Islet precursor cell (in vitro differentiated cells): ENCODE measurements at places on chromosomes 2 and 18.

DNA sequence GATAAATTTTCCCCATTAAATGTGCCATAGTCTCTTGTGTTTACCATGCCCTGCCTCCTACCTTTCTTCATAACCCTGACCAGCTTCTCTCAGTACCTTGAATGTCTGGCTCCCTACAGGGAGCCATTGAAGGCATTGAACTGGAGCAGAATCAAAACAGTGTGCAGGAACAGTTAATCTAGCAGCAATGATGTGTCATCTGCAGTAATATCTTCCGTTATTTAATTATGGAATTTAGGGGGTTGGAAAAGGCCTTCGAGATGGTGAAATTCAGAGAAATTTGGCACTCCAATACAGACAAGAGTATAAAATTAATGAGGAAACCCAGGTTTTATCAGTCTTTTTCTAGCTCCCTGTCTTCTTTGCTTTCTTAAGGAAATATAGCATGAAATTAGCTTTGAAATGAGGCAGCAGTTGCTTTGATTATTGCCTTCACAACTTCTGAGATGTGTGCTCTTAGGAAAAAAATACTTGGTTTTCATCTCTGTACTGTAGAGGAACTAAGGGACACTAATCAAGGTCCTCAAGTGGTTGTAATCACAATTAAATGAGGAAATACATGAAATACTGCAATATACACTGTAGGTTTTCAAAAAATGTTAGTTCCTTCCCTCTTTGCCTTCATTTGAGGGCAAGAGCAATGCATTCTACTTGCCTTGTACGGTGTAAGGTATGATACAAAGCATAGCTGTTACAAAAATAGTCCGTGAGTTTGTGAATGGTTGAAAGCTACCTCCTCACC, 369.1 kb downstream of the SETBP1 start:
- no peak for DNase-seq

DNA sequence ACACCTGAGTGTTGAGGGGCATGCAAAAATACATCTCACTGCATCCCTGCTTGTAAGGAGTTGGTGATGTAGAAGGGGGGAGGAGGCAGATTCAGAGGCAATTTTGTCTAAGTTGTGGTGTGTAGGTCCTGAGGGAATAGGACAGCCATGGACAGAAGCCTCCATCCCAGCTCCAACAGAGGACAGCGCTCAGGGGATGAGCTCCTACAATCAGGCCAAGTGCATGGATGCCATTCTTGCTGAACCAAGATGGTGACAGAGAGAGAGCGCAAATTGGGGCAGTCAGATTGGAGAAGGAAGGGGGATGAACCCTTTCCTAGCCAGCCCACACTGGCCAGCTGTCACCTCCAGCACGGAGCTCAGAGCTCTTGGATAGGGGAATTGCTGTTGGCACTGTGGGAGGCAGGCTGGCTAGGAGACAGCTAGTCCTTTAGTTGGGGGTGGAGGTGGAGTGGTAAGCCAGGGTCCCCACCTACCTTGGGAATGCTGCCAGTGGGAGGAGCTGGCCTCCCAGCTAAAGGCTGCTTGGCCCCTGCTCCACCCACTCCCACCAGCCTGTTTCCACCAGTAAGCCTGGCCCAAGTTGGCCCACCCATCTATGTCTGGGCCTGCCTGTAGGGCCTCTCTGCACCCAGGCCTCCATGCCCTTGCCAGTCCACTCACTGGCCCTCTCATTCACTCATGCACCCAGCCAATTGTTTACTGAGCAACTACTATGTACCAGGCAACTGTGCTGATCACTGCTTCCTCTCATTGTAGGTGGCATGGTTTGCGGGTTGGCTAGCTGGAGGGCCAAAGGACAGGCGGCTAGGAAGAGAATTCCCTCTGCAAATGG, 2.5 kb upstream of the PER2 start:
- DNase-seq, result no peak

DNA sequence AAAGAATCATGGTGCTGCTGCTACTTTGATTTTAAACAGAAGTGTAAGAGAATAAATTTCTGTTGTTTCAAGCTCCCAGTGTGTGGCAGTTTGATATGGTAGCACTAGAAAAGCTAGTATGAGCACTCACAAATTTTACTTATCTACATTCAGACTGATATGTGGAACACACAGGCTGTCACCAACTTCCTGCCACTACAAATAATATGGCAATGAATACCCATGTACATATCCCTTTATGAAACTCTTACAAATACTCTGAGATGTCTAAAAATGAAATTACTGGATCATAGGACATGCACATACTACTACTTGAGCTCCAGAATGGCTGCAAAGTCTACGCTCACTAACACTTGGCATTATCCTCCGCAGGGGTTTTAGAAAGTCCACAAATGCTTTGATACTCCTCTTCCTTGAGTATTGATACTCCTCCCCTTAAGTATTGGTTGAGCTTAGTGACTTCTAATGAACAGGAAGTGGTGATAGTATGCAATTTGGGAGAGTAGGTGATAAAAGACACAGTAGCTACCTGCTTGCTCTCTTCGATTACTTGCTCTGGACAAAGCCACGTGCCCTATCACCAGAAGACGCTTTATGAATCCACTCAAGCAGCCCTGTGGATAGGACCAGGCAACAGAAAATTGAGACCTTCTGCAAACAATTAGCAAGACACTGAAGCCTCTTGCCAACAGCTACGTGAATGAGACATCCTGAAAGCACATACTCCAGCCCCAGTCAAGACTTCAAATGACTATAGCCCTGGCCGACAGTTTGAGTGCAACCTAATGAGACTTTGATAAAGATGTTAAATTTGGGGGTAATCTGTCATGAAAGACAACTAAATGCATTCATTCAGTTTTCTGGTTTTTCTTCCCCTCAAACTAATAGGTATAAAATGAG, 35.4 kb downstream of the FBXO11 start:
- no peak for DNase-seq

DNA sequence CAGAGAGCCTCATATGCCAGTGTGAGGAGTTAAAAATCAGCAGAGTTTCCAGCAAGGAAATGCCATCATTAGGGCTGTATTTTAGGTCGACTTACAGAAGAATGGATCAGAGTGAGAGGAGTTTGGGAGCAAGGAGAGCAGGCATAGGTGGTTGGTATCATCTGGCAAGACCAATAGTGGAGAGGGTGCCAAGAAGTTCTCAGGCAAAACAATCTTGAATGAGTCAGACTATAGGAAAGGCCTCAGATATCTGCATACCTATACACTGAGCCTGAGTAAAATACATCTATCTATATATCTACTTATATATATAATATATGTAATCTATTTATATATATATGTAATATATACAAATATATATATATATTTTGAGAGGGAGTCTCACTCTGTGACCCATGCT, 57.3 kb downstream of the TMEFF2 start:
- no peak for DNase-seq

GRCh38 chr2:26720322-26721114, 28.0 kb downstream of the KCNK3 start:
- DNase-seq, result peak; percentile 67

- DNase-seq, result no peak
Observed at GRCh38 chr2:134181219-134181618, 72.7 kb upstream of the MGAT5 start.

DNA sequence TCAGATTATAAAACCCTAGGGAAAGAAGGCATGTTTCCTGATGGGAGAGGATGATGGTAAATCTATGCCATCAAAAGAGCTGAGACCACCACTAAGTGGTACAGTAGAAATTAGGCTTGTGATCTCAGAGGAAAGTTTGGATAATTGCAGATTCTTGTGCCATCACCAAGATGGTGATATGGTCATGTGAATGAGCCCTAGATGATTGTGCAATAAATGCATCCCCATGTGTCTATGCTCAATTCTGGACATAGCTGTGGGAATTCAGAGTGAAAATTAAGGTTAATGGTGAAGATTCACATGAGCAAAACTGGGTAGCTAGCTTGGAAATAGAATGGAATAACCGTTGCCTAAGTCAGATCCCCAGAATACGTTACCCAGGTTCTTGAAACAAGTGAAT, 496.1 kb upstream of the FSIP2 start:
- no peak for DNase-seq

GRCh38 chr2:171553858-171554257, 31.6 kb downstream of the CYBRD1 start:
- DNase-seq, result no peak

DNA sequence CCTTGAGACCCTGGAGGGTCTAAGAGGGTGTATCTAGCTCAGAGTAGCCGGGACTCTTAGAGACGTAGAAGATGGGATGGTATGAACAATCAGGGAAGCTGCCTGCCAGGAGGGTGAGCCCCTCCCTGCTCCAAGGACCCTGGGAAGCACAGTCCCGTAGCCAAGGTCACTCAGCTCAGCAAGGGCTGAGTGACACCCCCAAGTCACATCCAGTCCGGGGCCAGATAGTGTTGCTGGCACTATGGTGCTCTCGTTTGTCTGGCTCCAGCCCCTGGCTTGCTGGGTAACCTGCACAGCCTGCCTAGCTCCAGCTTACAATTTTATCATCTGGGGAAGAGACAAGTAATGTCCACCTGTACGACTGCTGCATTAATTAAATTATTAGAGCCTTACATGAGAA, 22.3 kb downstream of the REEP1 start:
- DNase-seq, result no peak

- no peak for DNase-seq
Observed at GRCh38 chr2:36337354-36337753, 18.2 kb upstream of the CRIM1 start.

DNA sequence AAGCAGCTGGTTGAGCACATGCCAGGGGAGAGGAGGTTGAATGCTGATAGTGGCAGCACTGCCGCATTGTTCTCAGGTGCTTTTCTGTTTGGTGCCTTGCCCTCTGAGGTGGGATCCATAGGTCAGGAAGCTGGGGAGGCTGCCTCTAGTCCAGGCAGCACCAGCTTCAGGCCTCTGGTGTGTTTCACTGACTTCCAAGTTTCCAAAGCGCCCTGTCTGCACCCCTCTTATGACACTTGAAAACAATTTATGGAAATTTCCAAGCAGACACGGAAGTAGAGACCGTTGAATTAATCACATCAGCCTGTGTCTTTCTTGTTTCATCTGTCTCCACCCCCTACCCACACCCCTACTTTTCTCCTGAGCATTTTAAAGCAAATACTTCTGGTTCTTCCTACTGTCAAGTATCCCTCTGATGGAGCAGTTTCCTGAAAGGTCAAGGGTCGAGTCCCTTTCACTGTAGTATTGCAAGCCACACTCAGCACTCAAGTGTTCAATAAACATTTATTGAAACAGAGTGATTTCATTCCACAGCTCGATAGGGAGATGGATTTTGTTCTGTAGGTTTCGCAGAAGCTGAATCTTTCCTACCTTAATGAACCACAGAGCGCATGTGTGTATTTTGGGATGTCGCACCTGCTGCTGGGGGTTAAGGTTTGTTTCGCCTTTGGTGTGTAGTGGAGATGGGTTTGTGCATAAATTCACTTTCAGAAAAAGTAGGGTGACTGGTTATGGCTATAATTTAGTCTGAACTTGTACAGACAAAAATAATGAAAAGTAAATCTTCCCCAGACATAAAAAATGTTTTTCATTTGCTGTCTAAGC, 21.4 kb downstream of the DGKD start:
- no peak for DNase-seq

DNA sequence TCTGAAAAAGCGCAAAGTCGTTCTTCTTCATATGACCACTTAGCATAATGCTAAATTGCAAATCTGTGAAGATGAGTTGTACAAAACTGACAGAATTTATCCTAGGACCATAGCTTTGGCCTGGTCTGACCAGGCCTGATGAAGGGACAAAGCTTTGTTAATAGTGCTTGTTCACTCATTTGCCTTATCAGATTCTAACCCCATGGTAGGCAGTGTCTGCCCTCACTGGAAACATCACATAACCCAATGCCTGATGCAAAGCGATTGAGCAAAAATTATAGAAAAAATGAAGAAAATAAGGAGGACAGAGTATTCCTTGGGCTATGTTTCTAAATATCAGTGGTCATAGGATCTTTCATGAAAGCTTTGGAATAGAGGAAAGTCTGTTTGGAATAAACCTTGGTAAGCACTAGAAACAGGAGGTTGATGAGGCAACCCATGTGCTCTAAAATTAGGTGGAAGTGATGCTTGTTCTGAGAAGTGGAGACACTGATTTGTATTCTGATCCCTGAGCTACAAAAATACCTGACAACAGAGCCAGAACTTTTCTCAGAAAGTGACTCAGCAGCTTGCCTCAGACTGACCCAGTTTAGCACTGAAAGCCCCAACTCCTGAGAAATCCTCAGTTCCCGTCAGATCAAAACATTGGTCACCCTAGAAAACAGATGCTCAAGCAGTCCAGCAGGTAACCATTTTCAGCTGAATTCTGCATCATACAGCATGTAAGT, 131.4 kb upstream of the MAPRE2 start:
- DNase-seq, result no peak

DNA sequence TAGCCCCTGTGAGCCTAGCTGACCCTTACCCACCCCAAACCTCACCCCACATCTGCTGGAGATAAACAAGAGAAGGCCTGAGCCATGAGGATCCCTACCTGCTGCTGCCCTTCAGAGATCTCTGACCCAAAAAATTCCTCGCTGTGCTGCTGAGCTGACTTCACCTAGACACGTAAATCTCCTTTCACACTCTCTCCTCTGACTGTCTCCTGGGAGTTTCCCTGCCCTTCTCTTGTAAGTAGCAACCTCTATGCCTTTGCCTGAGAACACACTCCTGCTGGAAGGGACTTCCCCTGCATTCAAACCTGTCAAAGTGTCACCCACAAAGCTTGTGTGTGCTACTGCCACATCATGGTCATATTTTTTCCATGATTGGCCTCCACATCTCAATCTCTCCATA, 134.2 kb upstream of the NOL4 start:
- DNase-seq, result no peak

- DNase-seq, result no peak
Observed at GRCh38 chr2:213751446-213751845, 467.2 kb downstream of the SPAG16 start.

GRCh38 chr2:125092276-125093009, 1067.4 kb downstream of the CNTNAP5 start:
- no peak for DNase-seq
